ENCODE measurements at places on chromosomes 3 and 15. TPM values are rescaled to one million over a fixed set of nuclear protein-coding genes. Genes with fewer than 3 reads are reported as not detected.

DNA sequence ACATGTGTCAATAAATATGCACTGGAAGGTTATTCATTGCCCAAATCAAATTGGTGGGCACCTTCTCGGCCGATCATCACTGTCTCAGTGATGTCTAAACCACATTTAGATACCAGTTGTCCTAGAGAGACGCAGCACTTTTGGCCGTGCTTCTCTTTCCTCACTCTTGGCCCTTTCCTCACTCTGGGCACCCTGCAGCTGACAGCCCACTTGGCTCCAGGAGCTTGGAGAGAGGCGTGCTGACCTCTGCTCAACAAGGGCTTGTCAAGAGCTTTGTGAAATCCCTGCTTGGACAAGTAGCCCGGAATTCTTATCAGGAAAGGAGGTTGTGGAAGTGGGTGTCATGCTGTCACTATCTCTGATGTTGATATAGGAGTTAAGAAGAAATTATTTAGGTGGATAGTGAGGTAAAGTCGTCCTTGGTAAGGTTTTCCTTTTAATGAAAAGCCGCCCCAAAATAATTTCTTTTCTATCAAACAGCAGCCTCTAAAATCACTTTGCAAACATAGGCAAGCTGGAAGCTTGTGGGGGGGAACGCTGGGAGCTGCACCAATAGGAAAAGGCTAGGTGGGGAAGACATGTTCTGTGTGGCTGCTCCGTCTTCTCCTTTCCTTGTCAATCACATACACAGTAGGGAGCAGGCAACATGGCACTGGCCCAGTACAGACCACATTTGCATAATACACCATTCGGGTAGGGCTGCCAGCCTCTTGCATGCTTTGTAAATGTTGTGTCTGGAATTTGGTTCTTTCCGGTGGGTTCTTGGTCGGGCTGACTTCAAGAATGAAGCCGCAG lies 126.8 kb upstream of the UBE3A start:
- DNase-seq: no peak

- DNase-seq: no peak
These were observed 7.8 kb downstream of the PDHB start for GRCh38 chr3:58425782-58426181.

GRCh38 chr3:21876782-21877181 lies 125.8 kb upstream of the ZNF385D start:
- DNase-seq: no peak

Gene SLC9C1
- 3.9 TPM for total RNA-seq

Gene PXYLP1
- total RNA-seq: 38.8 TPM

Gene C3orf85
- not detected for total RNA-seq

Gene ANKRD63
- total RNA-seq: not detected

Gene DZIP1L
- 7.2 TPM for total RNA-seq

Gene HYKK
- total RNA-seq: 5.1 TPM
